ENCODE measurements at places on chromosomes 2 and 18.

DNA sequence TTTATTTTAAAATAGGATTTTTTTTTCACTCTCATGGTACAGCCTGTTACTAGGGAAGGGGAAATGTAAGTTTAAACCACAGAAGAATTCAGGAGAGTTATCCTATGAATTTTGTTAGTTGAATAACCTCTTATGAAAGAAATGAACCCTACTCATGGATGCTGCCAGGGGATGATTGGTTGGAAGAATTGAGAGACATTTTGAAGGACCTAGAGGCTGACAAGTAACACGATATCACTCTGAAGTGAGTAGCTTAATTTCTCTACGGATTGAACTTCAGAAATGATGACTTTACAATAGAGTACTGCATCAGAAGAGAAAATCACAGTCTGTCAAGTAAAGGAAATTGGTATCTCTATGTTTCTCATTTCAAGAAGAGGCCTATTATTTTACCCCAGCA is 1346.2 kb downstream of the SUCLG1 start:
- ATAC-seq = no peak

GRCh38 chr18:63907664-63908063 is at the start of gene SERPINB10:
Gene SERPINB10 (plus strand): TSS chr18:63907958. CDS start chr18:63915511, 7,553 bp downstream.
- ATAC-seq = no peak

DNA sequence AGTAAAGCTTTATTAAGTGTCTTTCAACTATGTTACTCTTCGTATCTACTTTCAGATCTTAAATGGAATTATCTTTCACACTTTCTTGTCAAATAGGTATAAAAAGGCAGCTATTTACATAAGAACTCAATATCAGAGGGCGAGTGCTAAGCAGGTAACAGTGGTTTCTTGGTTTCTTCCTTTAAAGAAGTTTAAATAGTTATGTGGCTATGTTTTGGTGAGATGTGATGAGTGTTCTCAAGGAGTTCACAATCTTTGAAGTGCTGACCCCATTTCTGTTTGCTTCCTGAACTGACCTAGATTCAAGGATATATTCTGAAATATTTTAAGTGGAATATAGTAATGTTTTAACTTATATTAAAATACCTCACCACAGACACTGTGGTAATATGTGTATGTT is 161.9 kb downstream of the DPP4 start:
- no peak for ATAC-seq

- peak; percentile 54 for ATAC-seq
Measured at GRCh38 chr18:70246061-70246466, 40.6 kb upstream of the RTTN start.

DNA sequence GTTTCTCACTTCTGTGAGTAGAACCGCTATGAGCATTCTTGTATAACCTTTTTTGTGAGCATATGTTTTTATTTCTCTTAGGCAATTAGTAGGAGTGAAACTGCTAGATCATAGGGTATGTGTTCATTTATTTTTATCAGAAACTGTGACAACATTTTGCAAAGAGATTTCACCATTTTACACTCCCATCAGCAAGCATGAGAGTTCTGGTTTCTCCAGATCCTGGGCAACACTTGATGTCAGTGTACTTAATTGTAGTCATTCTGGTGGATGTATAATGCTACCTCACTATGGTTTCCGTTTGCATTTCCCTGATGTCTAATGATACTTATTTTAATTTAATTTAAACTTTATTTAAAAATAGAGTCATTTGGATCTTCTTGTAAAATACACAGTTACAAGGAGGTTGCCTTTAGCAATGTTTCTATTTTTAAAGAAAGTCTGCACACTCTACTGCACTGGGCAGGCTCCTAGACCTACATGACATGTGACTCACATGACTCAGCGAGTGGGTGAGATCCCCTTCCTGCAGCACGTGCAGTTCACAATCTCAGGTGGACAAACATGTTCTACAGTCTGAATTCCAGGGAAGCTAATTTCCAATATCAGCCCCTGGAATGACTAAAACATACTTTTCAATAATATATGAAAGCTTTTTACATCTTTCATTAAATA is 127.0 kb upstream of the BCL2L11 start:
- no peak for ATAC-seq

- no peak for ATAC-seq
Measured at GRCh38 chr18:62954366-62954765, 239.0 kb downstream of the PHLPP1 start.

GRCh38 chr18:56003720-56004088 is 415.7 kb upstream of the TCF4 start:
- ATAC-seq = no peak

- no peak for ATAC-seq
Measured at GRCh38 chr2:120764492-120764891, 28.8 kb downstream of the GLI2 start.

- no peak for ATAC-seq
Measured at GRCh38 chr2:61419570-61419969, 51.3 kb downstream of the USP34 start.

DNA sequence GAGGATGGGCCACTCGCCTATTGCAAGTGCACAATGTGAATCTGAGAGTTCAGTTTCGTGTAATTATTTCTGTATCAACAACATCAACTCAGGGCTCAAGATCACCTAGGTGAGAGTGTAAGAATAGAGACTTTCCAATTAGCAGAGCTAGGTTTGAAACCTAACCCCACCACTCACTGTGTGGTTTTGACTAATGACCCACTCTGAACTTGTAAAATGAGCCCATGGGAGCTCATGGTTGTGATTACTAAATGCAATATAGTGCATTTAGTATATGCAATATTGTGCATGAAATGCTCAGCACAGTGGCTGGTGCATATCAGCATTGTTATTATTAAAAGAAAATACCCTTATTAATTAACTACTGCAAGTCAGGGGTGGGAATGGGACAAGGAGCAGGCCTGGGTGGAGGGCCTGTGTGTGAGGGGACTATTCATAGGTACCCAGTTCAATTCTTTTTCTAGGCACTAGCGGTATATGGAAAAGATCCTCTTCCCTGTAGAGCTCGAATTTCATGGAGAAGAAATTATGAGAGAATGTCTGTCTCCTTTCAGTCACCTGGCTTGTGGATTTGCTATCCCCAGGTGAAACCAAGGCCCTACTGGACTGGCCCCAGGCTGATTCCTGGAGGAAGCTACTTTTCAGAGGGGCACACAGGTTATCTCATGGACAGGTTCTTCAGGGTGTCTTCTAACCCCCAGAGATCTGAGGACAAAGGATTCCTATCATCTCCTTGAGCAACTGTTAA is 169.5 kb downstream of the GFPT1 start:
- ATAC-seq = peak; percentile 7

GRCh38 chr2:39679805-39680204 is 14.1 kb downstream of the TMEM178A start:
- ATAC-seq = no peak

- ATAC-seq = no peak
Measured at GRCh38 chr2:210099940-210100339, 71.3 kb downstream of the KANSL1L start.

GRCh38 chr2:127514076-127514475 is 12.2 kb downstream of the IWS1 start:
- no peak for ATAC-seq

DNA sequence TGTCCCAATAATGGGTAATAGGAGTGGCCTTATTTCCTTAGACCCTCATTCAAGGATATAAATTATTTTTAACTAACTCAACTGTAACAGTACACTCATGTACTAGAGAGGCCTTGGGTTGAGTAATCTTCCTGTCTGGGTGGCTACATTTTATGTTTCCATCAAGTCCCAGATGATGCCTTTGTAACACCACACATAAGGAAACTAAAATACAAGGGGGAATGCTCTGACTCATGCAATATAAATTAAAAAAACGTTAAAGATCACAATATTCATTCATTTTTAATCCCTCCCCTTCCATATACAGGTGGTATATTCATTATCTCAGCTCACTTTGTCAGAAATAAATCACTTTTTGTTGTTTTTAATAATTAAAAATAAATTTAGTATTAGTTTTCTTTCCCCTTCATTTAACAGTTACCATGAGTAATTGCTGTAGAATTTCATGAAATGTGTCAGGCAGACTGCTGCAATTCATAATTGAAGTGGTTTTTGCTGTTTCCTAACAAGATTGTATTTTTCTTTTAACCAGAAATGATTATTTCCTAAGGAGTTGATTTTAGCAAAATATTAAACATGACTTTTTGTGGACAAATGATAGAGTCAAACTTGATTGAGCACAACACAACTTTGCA is 1403.6 kb downstream of the SUCLG1 start:
- no peak for ATAC-seq

DNA sequence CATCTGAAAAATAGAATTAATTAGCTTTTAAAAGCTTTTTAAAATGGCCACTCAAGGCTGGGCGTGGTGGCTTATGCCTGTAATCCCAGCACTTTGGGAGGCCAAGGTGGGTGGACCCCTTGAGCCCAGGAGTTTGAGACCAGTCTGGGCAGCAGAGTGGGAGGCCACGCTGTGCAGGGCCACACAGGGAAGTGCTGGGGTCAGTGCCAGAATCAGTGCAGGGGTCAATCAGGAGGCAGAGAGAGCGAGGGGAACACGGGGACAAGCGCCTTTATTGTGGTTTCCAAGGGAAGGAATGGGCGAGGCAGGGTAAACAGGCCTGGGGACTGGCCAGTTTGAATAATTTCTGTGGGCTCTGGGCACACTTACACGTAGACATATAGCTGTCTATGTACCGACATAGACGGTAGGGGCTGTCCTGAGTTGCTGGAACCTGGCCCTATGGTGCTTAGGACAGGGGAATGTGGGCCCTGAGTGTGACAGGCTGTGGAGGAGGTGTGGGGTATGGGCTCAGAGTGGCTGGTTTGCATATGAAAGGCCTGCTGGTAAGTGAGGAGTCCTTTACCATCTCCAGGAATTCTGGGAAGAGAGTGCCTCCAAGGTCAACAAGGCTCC is 42.9 kb downstream of the DYSF start:
- ATAC-seq = no peak

DNA sequence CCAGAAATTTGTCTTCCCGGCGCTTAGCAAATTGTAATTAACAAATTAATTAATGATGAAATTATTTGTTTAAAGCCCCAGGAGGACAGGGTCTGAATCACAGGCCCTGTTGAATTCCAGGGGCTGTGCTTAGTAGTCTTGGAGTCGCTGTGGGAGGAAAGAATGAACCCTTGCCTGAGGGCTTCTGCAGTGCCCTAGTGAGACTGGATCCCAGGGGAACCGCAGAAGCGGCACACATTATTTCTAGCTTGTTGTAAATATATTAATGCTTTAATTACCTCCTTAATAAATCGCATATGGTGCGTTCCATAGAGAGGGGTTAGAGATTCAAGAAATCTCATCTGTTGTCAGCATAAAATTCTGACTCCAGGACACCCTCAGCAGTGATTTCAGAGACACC is 235.4 kb downstream of the CELF4 start:
- no peak for ATAC-seq

DNA sequence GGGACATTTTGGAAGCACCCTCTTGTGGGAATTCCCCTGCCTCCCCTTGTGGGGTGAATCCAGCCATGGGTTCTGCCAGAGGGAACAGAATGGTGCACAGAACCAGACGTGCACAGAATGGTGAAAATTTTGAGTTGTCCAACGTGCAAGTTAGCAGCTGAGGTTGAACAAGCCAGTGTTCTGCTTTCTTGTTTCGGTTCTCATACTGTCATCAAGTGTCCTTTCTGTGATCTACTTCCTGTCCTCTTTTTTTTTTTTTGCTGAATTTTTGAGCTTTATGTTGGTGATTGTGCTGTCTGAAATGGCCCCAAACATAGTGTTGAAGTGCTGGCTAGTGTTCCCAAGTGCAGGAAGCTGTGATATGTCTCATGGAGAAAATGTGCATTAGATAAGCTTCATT is 21.5 kb upstream of the REEP1 start:
- no peak for ATAC-seq

- ATAC-seq = no peak
Measured at GRCh38 chr2:109619032-109619615, 5.0 kb downstream of the SOWAHC start.

- ATAC-seq = no peak
Measured at GRCh38 chr2:195428673-195429072, 228.4 kb upstream of the SLC39A10 start.

DNA sequence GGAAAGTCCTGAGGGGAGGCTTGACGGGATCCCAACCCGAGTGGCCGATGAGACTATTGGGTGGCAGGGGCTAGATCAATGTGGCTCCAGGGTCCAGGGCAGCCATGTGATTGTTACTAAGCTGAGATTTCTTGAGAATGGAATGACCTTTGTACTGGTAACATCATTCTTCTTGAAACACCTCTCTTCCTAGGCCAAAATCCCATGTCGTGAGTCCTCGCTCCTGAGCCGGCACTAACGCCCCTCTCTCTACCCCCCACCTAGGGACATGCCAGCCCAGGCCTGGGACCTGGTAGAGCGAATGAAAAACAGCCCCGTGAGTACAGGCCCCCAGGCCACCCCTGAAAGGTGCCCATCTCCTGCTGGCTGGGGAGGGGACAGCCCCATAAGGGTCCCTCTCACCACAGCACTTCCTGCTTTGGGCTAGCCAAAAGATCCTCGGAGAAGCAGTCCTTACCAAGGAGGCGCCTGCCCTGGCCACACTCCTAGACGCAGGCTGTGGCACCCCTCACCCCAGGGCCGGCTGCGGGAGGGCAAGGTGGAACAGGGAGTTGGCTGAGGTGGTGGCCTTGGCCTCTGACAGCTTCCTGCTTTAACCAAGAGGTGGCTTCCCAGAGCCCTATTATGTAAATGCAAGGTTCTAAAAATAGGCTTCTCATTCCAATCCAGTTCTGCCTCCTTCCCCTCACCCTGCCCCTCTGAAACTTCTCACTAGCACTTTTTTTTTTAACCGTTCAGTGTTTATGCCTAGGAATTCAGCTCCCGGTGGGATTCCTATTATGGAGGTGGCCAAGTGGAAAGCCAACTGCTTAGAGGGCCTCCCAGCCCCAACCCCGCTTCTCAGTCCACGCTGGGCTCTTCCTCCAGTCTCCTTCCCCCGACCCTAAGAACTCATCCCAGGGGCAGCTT is 126.6 kb upstream of the PPP1CB start:
- peak; percentile 21 for ATAC-seq

- no peak for ATAC-seq
Measured at GRCh38 chr2:144364944-144365738, 154.8 kb downstream of the ZEB2 start.

DNA sequence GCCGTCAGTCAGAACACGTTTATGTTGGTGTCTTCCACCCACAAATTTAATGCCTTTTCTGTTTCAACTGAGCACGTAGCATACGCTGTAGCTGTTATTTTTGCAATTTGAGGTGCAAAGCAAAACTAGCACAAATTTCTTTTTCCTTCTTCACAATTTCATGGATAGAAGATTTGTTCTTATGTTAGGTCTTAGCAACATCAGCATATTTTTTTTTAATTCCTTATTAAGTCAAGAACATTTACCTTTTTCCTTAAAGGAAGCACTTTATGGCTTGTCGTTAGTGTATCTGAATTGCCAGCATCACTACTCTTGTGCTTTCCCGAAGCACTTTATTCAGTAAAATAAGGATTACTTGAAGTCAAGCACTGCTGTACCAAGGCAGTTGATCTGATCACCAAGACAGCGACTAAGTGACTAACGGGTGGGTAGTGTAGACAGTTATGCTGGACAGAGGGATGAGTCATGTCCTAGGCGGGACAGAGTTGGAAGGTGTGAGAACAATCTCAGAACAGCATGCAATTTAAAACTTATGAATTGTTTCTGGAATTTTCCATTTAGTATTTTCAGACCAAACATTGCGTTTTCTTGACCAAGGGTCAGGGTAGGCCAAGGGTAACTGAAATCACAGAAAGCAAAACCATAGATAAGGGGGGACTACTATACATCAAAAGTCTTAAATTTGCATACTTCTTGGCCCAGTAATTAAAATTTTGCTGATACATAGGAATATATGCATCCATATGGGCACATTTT is 13.3 kb downstream of the BABAM2 start:
- peak; percentile 44 for ATAC-seq

- no peak for ATAC-seq
Measured at GRCh38 chr2:27091746-27092695, 5.4 kb downstream of the KHK start.

GRCh38 chr2:71546777-71547281 is 93.5 kb downstream of the DYSF start:
- no peak for ATAC-seq

Data from SK-N-SH treated with all-trans-retinoic acid at 6 μM for 48 hours (cell line).